ENCODE measurements at places on chromosomes 7 and 10. TPM values are rescaled to one million over a fixed set of nuclear protein-coding genes. Genes with fewer than 3 reads are reported as not detected.

DNA sequence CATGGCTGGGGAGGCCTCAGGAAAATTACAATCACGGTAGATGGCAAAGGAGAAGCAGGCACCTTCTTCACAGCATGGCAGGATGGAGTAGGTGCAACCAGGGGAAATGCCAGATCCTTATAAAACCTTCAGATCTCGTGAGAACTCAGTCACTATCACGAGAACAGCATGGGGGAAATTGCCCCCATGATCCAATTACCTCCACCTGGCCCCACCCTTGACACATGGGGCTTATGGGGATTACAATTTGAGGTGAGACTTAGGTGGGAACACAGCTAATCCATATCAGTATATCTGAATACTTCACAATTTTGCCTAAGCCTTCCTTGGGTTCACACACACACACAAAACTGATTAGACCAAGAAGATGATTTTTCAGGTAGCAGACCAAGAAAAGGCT lies 145.1 kb upstream of the COL1A2 start:
- DNase-seq = no peak

DNA sequence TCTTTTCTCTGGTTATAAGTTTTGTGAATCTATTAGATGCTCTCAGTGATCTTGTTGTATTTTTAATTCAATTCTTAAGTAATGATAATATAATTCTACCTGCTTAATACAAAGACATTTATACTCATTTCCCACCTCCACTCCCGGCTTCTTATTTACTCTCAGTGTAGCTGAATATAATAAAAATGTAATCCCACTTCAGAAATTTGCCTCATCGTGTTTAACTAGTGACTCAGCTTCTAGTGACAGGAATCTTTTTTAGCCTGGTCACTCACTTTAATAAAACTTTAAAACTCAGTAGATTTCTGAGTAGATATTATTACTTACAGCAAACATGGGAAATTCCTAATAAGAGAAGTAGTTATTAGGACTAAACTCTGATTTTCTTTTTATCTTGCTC lies 1506.2 kb upstream of the LRRTM3 start:
- DNase-seq = no peak

GRCh38 chr7:69598487-69599285 lies 411 bp downstream of the AUTS2 start:
- DNase-seq = peak; percentile 66

GRCh38 chr10:22308390-22308789 lies 7.8 kb upstream of the COMMD3 start:
- DNase-seq = no peak

DNA sequence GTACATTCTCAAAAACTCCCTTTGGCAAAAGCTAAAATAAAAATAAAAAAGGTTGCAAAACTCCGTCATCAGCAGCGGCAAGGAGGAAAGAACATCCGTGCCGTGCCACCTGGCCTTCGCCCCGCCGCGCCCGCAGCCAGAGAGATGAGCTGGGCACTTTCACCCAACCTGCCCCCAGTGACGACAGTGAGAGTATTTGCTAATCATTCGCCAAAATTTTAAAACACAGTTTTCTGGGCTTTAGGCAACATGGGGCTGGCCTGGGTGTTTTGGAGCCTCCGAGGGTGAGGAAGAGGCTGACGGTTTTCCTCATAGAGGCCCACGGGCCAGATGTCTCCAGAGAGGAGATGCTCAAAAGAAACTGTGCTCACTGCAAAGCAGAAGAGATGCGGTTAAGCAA lies 128.2 kb downstream of the PRKAG2 start:
- no peak for DNase-seq

GRCh38 chr10:92595505-92595904 lies 2.6 kb downstream of the KIF11 start:
- no peak for DNase-seq

AKR1C4 gene
- 1.1 TPM for total RNA-seq

GRCh38 chr10:69864321-69864720 lies 62.6 kb downstream of the COL13A1 start:
- DNase-seq = no peak
